Cerebellar nuclear complex (tissue), 1 donor: ENCODE measurements at places on chromosomes 4 and X.

DNA sequence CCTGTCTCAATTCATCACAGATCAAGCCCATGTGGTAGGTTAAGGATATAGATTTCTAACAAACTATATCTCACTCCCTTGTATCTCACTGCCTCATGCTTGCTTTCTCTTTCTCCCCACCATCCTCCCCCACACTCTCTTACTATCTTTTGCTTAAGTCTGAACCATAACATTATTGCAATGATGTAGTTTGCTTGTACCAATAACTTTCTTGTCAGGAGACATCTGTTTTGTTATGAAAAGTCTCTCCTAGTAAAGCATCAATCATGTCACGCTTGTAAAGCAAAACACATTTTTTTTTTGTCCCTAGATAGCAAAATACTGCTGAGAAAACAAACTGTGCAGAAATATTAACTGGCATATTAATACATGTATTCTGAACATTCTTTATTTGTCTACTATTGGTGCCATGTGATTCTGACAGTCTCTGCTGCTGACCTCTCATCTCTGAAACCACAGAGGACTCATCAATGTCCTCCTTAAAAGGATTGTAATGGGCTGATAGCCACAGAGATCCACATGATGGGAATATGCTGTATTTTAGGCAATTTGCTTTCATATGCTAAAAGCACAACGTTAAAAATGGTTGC, 217.5 kb downstream of the VEGFC start:
- DNase-seq, result no peak

- no peak for DNase-seq
Observed at GRCh38 chr4:166432125-166432524, 559.1 kb downstream of the TLL1 start.

DNA sequence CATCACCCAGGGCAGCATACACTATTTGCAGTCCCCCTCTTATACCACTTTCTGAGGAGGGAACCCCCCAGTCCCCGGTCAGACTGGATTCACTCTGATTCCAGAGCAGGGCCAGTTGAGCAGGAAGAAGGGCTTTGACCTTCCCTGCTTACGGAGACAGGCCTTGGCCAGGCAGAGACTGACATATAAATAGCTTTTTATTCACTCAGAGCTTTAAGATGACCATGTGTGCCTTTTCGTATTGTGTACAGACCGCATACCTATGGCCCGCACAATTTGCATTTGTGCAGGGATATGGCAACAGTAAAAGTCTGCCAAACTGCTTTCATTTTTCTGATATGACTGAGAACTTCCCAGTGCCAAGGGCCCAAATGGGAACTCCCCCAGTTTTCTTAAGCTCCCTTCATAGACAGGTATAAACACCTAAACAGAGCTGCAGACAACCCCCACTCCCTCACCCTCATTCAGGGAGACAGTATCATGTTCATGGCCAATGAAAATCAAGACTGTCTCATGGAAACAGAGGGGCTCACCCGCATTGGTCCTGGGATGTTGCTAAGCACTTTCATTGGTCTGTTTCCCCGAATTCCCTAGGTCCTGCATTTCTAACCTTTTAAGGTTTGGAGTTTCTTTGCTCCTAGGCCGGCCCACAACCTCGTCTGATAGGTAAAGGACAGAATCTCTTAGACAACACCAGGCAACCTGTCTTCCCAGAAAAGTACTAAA, 86.0 kb downstream of the RTL5 start:
- DNase-seq, result no peak

GRCh38 chr4:85836588-85837438, 361.9 kb downstream of the ARHGAP24 start:
- DNase-seq, result no peak

DNA sequence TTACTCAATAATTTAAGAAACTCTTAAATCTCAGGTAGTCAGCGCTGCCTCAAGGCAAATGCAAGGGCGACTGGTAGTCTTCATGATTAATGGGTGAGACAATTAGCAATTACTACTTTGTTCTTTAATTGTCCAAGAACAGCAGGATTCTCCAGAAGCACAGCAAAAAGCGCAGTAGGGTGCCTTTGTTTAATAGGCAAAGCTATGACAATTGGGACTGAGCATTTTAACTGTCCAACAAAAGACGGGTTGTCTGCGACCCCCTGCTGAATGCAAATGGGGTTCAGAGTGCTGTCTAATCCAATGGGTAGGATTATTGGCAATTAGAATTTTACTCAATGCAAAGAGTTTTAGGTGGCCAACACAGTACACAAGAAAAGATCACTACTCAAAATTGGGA, 286.1 kb downstream of the CHIC1 start:
- no peak for DNase-seq

DNA sequence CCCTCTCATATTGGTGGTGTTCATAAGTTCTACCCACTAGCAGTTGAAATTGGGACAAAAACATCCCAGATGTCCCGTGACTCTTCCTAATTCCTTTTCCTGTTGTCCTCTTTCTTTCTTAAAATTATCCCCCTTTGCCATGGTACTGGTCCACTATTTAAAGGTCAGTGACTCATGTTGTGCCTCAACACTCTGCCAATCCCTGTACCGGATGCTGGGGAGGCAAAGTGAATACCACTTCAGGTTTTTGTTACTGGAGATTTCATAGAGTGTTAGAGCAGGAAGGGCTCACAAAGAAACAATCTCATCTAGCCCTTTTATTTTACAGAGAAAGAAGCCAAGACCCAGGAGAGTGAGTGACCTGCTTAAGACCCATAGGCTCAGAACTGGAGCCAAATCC, 24.6 kb downstream of the SEPTIN11 start:
- no peak for DNase-seq

- no peak for DNase-seq
Observed at GRCh38 chr4:99847362-99847976, 30.8 kb downstream of the DAPP1 start.

- DNase-seq, result no peak
Observed at GRCh38 chrX:15336023-15336413, 695 bp upstream of the PIGA start.

DNA sequence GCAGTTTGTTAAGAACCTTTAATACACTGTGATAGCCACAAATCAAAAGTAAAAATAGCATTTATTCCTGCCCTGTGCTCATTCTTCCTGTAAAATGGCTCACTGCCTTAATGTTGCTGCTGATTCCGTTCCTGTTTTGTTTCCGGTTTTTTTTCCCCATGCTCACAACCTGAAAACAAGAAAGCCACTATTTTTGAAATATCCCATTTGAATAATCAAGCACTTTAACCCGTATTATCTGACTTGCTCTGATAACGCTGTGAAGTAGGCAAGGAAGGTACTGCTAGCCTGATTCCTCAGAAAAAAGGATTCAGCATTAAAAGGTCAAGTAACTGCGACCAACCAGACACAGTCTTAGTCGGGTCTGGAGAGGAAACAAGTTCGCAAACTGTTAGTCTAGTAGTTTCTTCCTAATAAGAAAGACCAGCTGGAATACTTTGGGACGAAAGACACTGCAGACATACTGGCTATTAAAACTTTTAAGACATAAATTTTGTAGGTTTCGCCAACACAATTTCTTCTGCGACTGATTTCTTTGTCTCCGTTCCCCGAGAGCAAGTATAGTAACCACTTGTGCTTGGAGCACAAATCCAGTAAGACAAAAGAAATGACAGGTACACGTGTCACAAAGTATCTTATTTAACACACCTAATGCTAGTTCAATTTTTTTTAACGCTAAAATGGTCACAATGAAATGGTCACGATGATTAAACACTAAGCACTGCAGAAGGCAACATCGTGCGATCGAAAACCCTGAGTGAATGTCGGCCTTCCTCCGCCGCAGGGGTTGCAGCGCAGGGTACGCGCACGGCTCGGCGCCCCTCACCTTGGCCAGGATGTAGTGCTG, 802 bp downstream of the COX18 start:
- DNase-seq, result no peak

DNA sequence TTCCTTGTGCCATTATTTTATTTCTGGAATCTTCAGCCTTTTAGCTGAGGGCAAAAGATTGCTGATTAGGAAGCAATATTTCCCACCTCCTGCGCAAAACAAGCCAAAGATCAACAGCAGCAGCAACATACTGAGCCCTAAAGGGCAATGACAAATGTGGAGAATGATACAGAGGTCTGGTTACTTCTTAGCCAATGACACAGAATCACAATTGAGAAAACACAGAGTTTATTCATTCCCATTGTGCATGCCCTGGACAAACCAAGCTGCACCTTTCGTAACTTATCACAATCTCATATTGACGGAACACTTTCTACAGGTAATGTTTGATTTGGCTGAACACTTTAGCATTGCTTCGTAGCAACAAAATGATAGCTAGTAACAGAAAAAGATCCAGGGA, 13.4 kb downstream of the F9 start:
- no peak for DNase-seq

DNA sequence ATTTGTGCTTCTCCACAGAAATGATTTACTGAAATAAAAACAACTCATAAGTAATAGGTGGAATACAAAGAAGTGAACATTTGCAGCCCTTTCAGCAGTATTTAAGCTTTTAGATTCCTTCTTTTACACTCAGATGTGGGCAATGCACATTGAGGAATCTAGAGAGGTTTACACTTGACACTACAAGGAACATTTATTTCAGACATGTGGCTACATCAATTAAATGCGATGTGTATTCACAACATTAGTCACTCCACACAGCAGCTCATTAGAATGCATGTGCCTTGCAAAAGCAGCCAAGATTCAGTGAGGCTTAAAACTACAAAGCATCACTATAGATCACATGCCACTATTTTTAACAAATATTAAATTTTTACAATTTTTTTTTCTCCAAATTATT, 480.7 kb downstream of the INPP4B start:
- DNase-seq, result no peak

- DNase-seq, result no peak
Observed at GRCh38 chr4:152460488-152460887, 75.4 kb downstream of the FBXW7 start.

DNA sequence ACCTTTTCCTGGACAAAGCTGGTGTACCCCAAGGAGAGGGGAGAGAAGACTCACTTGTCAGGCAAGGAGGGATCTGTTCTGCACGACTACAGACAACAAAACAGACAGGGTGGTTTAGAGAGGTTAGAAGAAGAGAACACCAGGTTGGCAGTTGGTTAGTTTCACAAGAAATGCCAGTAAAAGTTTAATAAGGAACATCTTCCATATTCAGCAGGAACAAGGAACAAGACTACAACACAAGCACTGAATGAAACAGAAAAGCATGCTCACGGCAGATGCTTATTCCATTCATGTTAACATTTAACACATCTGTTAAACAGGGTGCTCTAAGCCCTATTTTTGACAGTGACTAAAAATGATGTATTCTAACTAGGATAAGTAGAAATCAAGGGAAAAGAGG, 158.2 kb downstream of the WDFY3 start:
- no peak for DNase-seq

- no peak for DNase-seq
Observed at GRCh38 chrX:121128925-121129877, 81.8 kb downstream of the GLUD2 start.

GRCh38 chr4:122458625-122459024, 2.1 kb upstream of the IL2 start:
- DNase-seq, result no peak

DNA sequence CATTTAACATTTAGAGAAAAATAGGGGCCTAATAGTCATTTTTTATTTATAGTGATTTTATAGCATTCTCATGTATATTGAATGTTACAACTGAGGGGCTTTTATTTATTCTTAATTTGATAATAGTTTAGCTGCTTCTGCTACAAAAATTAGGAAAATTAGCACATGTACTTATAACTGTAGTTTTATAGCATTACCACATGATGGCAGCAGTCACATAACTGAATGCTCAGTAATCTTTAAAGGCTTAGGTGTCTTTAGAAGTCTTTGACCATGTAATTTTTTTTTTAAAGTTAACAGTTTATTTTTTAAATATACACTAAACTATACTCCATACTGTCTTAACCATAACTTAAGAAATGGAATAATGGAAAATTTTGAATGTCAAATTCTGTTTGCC, 136.6 kb downstream of the STAG2 start:
- no peak for DNase-seq

DNA sequence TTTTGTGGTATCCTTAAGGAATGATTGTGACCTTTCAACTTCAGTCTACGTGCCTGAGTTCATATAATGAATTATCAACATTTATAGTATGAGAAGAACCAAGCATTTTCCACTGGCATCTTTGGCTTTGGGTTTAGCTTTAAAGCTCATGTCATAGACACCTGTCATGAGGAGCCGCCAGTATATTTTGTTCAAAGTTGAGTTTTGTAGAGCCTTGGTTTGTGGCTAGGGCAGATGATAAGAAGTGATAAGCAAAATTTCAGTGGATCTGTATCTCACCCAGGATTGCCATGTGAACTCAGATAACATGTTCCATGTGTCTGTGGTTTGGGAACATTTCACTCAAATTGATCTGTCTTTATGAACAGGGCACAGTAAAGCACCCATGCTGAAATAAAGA, 873.2 kb downstream of the STPG2 start:
- DNase-seq, result no peak

GRCh38 chrX:85017721-85018120, 14.0 kb downstream of the APOOL start:
- no peak for DNase-seq

DNA sequence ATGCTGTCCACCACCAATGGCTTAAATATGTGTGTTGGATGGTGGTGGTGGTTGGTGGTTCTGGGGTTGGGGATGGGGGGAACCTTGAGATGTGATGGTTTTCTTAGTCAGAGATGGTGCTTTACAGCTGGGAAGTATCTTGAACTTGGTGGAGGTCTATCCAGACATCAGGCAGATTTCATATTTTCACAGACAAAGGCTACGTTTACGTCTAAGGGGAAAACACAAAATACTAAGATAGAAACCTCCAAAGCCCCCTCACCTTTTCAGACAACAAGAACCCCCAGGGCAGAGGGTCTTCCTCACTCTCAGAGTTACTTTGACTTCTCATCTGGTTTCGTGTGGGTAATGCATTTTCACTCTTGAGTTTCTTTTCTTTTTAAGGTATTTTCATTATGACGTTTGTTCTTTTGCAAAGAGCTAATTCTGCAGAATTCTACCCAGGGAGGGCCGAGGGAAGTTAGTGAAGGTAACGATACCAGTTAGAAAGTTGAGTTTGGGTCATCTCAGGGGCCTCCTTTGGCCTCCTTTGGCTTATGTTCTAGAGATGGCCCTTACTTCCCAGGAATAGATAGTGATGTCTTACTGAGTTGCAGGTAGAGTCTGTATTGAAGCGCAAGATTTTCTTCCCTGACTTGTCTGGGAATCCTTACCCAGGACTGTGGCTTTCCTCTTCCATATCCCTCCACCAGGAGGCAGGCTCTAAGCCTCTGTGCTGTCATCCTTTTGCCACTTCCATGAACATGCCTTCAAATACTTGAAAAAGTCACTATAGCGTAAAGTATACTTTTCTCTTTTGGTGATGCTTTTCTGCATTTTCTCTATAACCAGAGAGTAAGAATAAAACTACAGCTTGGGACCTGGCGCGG, 31.9 kb downstream of the RHOH start:
- DNase-seq, result no peak

GRCh38 chr4:85792376-85793232, 317.7 kb downstream of the ARHGAP24 start:
- DNase-seq, result no peak

GRCh38 chr4:149145803-149146202, 669.8 kb downstream of the IQCM start:
- no peak for DNase-seq

GRCh38 chr4:166482758-166483157, 609.7 kb downstream of the TLL1 start:
- DNase-seq, result no peak
